ENCODE measurements at places on chromosomes 6 and 20.

GRCh38 chr6:167769408-167770190 is 57.1 kb upstream of the AFDN start:
- DNase-seq, result no peak

- no peak for DNase-seq
Measured at GRCh38 chr6:7691021-7691420, 34.9 kb upstream of the BMP6 start.

DNA sequence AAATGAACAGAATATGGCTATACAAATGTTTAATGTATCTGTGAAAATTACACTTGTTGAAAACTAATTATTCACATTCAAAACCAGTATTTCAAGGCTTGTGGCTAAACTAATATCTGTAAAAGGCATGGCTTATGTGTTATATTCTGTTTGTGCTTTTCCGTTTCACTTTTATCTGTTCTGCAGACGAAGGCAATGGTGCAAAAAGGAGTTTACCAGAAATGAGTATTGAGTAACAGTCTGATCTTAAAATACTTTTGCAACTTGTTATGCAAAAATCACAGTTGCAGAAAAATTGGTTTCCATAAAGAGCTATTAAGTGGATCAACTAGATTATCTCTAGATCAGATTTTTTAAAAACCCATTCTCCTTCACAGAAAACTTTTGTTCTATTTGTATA is 9.4 kb upstream of the STX11 start:
- DNase-seq, result no peak

DNA sequence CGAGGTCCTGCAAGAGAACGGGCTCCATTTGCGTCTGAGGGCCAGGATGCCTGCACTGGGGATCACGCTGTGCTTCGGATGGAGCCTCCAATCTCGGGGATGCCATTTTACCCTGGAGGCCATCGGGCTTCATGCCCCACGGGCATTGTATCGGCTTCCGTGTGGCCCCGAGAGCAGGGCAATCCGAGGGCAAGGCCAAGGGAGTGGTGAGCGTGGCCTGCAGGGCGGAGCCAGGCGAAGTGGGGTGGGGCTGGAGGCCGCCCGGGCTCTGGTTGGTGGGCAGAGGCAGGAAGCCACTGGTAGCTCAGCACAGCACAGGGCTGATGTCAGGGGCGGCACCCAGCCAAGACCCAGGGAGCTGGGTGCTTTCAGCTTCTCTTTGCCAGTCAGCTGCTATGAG is 57.5 kb upstream of the BHLHE23 start:
- no peak for DNase-seq
